ENCODE measurements at places on chromosomes 1 and 21.

DNA sequence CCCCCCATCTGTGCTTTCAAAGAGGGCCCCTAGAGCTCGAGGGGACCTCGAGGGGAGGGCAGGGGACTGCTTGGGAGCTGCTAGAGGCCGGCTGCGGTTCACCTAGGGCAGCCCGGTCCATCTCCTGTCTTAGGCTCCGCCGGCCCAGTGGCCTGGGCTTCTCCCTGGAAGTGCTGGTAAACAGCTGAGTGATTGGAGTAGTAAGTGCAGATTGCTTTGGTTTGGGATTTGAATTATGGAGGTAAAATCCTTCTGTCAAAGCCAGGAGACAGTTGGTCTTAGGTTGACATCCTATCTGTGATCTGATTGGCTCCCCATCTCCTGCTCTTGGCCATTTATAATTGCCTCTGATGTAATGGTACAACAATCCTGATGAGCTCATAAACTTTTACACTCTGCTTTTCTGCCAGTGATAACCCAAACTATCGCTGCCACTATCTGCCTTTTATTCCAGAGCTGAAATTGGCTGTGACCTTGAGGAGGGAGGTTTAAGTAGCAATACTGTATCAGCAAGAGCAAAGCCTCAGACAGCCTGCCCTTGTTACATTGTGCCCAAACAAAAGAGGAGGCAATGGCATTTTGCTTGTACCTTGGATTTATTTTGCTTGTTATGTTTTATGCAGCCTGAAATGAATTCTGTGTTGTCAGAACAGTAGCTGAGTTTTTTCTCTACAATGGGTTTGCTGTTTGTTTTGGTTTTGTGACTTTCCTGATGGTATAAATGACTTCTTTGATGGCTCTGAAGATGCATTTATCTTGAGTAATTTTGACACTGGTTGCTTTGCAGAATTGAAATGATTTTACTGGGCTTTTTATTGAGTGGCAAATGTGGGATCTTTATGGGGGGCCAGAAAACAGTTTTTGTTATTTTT is 2.4 kb downstream of the ARID1A start:
- DNase-seq, result peak; percentile 72

- no peak for DNase-seq
These were observed 804.6 kb upstream of the CXADR start for GRCh38 chr21:16708101-16708835.

DNA sequence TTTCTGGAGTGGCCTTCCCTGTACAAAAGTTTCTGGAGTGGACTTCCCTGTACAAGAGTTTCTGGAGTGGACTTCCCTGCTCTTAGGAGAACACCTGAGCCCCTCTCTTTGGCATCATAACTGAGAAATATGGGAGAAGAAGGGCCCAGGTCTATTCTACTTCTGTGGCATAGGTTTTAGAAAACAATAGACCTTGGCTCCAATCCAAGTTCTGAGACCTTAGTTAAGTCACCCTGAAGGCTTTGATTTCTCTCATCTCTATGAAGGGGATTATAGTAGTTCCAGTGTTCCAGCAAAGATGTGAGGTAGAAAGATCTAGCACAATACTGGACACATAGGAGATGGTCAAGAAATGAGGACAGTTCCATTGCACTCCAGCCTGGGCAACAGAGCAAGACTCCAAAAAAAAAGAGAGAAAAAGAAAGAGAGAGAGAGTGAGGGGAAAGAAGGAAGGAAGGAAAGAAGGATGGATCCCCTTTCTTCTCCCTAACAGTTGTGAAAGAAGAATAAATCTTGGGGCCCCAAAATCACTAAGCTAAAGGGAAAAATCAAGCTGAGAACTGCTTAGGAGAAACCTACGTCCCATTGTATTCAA is 13.3 kb upstream of the EIF4G3 start:
- DNase-seq, result no peak

DNA sequence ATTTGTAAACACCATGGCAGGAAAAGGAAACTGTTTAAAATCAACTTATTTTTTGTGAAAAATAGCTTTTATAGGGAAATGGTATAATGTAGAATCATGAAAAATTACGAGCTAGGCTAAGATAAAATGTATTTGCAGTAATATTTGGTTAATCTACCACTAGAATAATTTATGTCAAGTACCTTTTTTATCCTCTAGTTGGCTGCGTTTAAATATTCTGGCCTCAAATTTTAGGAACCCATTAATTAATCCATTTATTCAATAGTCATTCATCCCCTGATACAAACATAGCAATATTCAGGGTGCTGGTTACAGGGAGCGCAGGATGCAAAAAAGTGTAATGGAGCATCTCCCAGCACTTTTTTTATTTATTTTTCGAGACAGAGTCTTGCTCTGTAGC is 8.6 kb upstream of the IER5 start:
- no peak for DNase-seq

DNA sequence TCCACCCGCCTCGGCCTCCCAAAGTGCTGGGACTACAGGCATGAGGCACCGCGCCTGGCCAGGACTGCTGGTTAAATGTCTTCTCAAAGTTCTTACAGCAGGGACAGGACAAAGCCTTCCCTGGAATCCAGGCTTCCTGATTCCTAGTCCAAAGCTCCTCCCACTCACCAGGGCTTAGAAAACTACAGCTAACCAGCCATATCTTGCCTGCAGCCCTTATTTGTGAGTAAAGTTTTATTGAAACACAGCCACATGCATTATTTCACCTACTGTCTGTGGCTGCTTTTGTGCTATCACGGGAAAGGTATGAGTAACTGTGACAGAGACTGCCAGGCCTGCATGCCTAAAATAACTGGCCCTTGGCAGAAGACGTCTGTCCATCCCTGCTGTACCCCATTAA is 24.4 kb downstream of the TMCO4 start:
- no peak for DNase-seq
